ENCODE measurements at places on chromosomes 7 and 10.

DNA sequence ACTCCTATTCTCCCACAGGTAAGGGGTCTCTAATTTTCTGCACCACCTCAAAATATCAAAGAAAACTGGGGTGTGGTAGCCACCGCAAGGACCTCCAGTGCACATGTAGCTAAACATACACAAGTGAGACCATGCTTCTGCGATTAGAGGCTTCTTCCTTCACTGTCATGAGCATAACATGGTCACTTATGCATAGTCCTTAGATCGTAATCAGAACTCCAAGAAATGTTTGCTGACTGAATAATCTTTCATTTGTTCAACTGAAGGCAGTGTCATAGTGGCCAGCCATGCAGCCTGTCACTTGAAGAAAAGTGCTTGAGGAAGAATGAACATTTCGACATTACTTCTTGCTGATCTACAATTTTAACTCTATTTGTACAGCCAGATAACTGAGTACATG is 14.6 kb downstream of the TWIST1 start:
- DNase-seq, result no peak

GRCh38 chr10:120181154-120181553 is 275.9 kb upstream of the PLPP4 start:
- DNase-seq, result no peak

GRCh38 chr7:16028103-16028502 is 341.6 kb upstream of the MEOX2 start:
- peak; percentile 91 for DNase-seq

GRCh38 chr7:6436385-6436685 is 11.4 kb downstream of the DAGLB start:
- DNase-seq, result no peak

DNA sequence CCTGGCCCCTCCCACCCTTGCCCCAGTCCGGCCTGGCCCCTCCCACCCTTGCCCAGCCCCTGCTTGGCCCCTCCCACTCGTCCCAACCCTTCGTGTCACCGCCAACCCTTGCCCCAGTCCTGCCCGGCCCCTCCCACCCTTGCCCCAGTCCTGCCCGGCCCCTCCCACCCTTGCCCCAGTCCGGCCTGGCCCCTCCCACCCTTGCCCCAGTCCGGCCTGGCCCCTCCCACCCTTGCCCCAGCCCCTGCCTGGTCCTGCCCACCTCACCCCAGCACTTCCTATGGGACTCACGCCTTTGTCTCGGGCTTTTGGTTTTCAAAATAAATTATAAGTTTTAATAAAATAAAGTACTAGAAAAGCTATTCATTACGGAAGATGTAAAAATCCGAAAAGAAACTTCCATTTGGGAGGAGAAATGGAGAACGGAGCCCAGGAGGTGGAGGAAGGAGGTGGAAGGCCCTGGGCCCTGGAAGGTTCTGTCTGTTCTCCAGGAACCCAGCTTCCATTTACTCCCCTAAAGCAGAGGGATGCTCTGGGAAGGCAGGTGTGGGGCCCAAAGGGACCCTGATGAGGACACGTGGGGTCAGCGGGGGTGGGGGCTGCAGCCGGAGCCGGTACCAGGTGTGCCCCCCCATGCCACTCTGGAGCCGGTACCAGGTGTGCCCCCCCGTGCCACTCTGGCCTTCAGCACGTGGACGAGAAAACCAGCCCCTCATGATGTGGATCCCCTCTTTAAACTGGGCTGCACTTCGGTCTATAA is 52.2 kb downstream of the PWWP2B start:
- DNase-seq, result no peak

GRCh38 chr7:90671571-90671970 is 75.5 kb downstream of the CDK14 start:
- DNase-seq, result peak; percentile 16

GRCh38 chr10:71090801-71091200 is 121.6 kb upstream of the UNC5B start:
- DNase-seq, result no peak

DNA sequence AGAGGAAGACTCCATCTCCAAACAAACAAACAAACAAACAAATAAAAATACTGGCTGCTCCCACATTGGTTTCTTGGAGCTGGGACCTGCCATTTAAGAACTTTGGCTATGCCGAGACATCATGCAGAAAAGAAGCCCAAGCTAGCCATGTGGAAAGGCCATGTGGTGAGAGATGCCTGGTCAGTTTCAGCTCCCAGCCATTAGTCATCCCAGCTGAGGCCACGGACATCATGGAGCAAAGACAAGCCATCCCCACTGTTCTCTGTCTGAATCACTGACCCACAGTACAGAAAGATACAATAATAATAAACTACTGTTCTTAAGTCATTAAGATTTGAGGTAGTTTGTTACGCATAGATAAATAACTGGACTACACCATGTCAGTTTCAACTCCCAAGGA is 70.0 kb upstream of the PCBD1 start:
- no peak for DNase-seq

- no peak for DNase-seq
Observed at GRCh38 chr7:47847207-47847606, 101.1 kb downstream of the PKD1L1 start.

DNA sequence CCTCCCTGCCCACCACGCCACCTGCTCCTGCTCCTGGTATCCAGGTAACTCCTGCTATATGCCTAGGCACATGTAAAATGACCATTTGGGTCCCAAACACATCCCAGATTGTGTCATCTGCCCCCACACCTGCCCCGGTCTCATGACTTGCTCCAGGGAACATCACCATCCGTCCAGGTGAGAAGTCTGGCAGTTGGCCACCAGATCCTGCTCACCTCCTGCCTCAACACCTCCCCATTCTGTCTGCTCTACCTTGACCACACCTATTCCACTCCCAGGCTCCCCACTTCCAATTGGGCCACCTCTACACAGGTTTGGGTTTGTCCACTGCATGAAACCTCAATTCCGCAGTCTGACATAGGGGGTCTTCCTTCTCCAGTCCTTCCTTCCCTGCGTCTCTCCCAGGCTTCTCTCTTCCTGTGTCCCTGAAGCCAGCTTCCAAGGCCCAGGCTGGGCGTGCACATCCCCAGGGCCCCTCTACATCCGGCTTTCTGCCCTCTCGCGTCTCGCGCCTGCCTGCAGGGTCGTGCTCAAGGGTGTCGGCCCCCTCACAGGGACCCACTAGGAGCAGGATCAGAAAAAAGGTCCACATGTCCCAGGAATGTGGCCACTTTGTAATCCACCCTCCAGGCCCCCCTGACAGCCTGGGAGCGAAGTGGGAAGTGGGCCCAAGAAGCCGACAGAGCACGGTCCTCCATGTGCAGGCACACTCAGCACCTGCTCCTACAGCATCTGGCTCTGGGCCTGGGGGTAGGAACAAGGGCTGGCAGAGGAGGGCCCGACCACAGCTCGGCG is 49.3 kb upstream of the DAGLB start:
- no peak for DNase-seq

GRCh38 chr7:75033064-75033463 is 40.5 kb downstream of the RCC1L start:
- DNase-seq, result no peak

- peak; percentile 60 for DNase-seq
Observed at GRCh38 chr7:20164425-20165145, 52.6 kb downstream of the MACC1 start.

- peak; percentile 10 for DNase-seq
Observed at GRCh38 chr10:16509996-16510395, 11.7 kb downstream of the C1QL3 start.

DNA sequence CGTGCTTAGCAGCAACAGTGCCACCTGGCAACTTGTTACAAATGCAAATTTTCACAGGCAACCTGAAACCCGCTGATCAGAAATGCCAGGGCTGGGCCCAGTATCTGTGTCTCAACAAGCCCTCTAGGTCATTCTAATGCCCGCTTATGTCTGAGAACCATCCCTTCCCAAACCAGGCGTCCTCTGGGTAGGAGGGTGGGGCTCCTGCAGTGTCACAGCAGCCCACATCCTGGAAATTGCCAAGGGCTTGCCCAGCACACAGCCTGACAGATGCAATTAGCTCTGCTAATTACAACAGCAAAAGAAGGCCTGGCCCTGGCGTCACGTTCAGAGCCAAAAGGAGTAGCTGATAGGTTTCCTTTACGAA is 15.9 kb downstream of the ITPRIP start:
- no peak for DNase-seq

DNA sequence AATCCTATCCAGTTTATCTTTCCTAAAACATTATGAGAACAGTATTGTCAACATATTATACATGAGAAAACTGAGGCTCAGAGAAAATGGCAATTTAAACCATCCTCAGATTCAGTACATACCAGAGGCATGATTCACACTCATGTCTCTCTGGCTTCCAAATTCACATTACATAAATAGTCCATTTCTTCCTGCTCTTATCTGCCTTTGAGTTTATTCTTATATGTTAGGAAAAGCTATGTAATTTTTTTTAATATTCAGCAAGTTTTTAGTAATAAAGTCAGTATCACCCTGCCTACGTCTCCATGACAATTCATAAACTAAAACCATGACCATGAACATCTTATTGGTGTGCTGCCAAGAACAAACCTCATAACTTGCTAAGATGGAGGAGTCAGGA is 1260.2 kb upstream of the SORCS1 start:
- DNase-seq, result no peak

- DNase-seq, result no peak
Observed at GRCh38 chr7:18076461-18076860, 48.8 kb upstream of the PRPS1L1 start.

DNA sequence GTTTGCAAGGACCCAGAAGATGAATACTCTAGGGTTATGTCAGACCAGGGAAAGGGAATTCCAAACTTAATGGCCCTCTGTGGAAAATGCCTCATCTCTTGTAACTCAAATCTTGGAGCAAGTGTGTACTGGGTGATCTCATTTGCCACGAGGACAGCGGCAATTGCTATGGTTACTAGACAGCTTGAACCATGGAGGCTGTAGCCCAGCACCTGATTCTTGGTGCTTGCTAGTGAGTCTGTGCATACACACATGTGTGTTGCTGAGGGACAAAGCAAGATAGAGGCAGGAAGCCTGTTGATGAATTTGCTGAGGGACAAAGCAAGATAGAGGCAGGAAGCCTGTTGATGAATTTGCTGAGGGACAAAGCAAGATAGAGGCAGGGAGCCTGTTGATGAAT is 58.6 kb upstream of the FEZF1 start:
- DNase-seq, result no peak

- DNase-seq, result no peak
Observed at GRCh38 chr10:103580011-103580410, 86.5 kb downstream of the NEURL1 start.

DNA sequence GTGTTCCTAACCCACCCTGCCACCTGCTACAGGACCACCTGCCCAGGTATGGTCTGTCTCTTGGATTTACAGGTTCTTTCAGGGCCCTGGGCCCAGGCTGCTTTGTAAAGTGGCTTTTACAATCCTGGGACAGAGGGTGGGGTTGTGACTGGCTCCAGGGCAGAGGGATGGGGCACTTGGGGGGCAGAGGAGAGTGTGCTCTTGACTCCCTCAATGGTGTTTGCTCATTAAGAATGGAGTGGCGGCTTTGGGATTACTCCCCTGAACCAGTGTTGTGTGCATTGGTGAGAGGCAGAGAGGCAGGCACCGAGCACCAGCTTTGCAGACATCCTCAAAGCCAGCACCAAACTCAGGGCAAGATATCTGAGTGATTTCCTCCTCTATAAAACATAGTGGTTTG is 43.5 kb downstream of the VWA2 start:
- DNase-seq, result no peak

- DNase-seq, result no peak
Observed at GRCh38 chr7:16669581-16669980, 23.6 kb downstream of the BZW2 start.

DNA sequence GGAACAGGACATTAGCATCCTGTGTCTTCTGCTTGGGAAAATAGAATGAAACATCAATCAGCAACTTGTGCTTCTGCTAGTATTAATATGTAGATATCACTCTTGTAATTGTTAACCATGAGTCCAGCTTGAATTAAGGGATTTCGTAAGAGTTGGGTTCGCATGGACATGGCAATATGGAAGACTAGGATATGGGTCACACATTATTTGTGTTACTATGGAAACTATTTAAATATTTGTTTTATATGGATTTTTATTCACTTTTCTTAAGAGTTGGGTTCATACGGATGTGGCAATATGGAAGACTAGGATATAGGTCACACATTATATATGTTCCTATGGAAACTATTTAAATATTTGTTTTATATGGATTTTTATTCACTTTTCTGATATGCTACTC is 24.5 kb downstream of the TNPO3 start:
- DNase-seq, result no peak

- no peak for DNase-seq
Observed at GRCh38 chr7:158024351-158024715, 563.3 kb downstream of the PTPRN2 start.

- peak; percentile 45 for DNase-seq
Observed at GRCh38 chr7:128737867-128738385, 1.2 kb upstream of the CALU start.
